ENCODE measurements at places on chromosomes 7 and 10.
A peak's percentile ranks its signal among the peaks of the same experiment; 100 is the strongest.

DNA sequence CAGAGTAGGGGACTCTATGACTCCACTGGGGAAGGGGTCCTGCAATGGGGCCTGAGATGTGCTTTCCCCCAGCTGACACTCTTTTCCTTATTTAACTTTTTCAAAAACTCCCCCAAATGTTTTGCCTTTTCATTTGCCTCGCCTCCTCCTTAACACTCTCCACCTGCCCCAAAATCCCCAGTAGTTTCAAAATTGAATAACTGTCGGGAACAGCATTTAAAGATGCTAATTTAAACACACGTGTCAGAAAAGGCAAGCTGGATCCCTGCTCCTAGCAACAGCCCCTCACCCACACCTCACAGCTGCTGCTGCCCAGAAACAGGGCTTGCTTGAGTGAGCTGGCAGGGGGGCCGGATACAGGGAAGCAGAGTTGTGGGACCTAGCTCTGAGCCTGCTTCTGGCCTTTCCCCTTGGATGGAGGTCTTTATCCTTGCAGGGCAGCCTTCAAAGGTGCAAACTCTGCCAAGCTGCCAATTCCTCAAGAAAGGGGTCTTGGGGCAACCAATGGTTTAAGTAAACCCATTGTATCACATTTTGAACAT lies 115.3 kb downstream of the KCNMA1 start:
- no peak for DNase-seq

DNA sequence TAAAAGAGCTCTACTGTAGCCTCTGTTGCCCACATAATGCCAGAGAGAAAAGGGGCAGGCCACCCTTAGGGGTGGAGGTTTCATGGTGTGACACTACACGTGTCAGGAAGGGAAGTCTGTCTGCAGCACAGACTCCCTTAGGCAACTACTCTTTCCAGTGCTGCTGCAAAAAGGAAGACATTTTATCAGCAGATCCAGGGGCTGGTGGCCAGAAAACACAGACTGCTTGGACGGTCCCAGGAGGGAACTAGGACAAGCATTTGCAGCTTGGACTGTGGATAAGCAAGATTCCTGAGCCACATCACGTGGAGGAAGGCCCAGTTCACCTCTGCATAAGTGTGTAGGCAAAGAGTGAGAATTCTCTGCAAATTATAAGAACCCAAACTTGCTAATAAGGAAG lies 220.8 kb downstream of the FANK1 start:
- no peak for DNase-seq

DNA sequence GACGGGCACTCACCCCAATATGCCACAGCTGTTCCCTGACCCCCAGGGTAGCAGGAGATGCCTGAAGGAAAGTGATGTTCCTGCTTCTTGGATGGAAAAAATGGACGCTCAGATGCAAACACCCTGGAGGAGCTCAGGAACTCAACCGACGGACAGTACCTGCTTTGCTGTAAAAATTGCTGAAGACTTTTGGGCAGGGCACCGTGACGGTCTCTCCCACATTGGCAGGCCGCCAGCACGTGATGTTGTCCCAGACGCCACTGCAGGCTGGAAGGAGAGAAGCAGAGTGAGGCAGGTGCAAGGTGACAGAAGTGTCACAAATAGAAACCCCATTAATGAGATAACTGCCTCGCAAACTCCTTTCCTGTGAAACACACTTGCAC lies 35.0 kb downstream of the VIPR2 start:
- no peak for DNase-seq

DNA sequence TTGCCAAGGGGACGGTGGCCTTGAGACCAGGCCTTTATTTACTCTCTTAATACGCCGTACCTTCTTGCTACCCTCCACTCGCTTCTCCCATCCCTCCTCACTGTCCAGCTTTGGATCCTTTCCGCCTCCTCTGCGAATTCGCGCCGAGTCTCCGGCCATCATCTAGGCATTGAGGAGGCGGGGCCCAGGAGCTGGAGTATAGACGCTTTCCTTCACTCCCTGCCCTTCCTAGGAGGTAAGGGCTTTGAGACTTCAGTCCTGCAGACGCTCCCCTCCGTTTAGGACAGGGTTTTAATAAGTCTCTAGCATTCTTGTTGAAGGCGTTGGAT lies 538 bp downstream of the TFAM start:
- DNase-seq = no peak

DNA sequence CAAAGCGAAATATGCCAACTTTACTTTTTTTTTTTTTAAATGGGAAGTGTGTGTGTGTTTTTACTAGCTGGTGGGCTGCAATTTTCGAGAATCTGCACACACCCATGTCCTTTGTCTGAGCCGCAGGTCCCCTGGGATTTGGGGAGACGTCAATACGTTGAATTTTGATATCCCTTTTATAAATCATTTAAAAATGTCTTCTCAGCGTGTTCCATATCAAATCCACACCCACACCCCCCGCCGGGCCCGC lies 404 bp upstream of the FMC1 start:
- DNase-seq = peak; percentile 82

- DNase-seq = no peak
Measured at GRCh38 chr10:17357781-17358180, 96.6 kb downstream of the ST8SIA6 start.

All from activated naive CD4-positive, alpha-beta T cell treated with anti-CD3 and anti-CD28 coated beads, Interleukin-2, amount 50 U/mL, for 16 hours (primary cell).